ENCODE measurements at places on chromosomes 2 and 18.

DNA sequence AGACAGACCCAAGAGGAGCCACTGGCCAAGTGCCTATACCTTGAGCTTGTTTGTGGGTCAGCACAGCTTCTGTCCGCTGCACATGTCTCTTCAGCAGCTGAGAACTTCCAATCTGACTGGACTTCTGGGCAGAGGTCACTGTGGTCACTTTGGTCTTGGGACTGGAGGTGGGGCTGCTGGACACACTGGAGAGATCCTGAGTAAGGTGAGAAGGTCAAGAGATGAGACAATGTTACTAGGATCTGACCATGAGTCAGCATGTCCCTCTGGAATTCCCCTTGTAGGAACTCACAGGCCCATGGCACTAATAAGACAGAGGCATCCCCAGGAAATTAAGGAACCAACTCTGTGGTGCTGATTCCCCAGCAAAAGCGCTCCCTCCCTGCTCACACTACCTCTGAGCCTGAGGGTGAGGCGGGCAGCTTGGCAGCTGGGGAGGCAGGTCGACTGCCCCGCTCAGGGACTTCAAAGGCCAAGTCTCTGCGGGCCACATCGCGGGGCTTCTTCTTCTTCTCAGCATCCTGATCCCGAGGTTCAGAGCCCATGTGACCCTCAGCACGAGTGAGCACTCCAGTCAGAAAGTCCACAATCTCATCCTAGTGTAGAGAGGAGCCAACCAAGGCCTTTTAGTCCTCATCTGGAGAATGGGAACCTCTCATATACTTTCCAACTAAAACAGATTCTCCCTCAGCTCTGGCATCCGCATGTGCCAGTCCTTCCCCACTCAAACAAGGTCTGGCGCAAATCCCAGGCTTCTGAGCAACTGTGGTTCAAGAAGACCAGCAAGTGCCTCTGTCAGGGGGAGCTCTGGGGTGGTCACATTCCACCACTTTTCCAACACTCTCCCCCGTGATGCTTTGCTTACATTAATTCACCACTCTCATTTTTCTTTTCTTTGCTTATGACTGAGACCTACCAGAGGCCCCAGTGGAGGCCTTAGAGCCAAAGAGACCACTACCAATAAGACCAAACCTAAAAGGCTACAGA is 29.4 kb downstream of the KANSL3 start:
- no peak for DNase-seq

GRCh38 chr2:53786352-53786704 is 425 bp downstream of the ASB3 start:
- peak; percentile 5 for DNase-seq

GRCh38 chr2:46872902-46873603 is 42.6 kb downstream of the MCFD2 start:
- DNase-seq: no peak

DNA sequence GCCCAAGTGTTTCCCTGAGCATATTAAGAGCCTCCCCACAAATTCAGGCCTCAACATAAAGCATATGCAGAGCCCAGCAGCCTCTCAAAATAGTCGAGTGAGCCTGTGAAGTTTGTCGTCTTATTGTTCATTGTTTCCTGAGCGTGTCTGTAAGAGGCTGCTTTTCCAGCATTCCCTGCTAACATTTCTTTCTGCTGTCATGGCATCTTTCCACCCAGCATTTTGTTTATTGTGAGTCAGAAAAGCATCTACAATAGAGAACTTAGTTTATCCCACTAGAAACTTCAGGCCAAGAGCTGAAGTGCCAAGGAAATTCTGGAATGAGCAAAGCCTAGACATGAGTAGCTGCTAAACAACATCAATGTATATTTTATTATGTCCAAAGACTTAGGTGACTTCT is 46.3 kb upstream of the STAM2 start:
- DNase-seq: no peak

DNA sequence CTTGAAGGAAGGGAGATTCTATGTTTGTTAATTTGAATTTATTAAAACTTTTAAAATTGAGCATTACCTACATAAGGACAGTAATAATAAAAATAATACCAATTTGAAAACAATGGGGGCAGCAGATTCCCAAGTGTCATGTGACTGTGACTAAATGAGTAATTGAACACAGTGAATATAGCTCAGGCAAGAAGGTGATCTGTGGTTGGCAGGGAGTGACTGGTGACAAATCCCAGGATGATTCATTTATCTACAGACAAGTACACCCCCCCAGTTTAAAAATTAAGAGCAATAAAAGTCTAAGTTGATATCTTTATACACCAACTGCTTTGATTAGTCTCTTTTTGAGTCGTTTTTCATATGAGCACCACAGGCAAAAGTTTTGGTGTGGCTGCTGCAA is 299.5 kb downstream of the ARHGAP15 start:
- DNase-seq: no peak

- DNase-seq: no peak
These were observed 45.1 kb upstream of the RAB27B start for GRCh38 chr18:54783139-54783538.

GRCh38 chr2:72989770-72990556 is 72.6 kb downstream of the EMX1 start:
- no peak for DNase-seq

GRCh38 chr2:26646986-26647672 is 6.0 kb upstream of the CIB4 start:
- DNase-seq: no peak

- DNase-seq: no peak
These were observed 25.2 kb downstream of the TMEM18 start for GRCh38 chr2:651951-652373.

DNA sequence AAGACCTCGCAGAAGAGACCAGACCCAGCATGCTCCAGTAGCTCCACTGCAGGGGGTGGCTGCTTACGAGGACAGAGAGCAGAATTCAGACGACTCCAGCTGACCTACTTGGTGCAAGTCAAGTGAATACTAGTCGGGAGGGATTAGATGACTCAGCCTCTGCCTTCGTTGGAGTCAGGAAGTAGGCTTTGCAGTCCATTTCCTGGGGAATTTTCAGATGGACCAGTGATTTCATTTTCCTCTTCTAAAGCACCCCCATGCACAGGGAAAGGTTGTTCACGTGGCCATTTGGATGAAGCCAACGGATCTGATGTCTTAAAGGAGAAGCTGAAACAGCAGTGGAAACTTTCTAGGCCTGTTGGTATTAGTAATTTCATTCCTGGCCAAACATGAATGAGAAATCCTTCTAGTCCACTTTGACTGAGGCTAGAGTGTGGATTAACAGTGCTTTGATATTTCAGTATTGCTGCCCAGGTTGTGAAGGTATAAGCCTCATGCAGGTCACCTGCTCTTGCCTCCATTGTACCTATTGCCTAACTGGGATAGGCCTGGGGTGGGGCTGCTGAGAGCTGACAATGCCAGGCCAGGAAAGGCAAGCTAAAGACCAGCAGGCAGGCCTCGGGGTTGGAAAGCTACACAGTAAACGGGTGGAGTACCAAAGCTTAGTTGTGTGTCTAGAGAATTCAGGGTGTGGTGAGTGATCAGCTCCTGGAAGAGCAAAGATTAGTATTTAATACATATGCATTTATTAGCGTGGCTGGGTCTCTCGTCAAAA is 117.6 kb upstream of the FOSL2 start:
- no peak for DNase-seq

- no peak for DNase-seq
These were observed 9.9 kb downstream of the COL3A1 start for GRCh38 chr2:188984065-188984491.

DNA sequence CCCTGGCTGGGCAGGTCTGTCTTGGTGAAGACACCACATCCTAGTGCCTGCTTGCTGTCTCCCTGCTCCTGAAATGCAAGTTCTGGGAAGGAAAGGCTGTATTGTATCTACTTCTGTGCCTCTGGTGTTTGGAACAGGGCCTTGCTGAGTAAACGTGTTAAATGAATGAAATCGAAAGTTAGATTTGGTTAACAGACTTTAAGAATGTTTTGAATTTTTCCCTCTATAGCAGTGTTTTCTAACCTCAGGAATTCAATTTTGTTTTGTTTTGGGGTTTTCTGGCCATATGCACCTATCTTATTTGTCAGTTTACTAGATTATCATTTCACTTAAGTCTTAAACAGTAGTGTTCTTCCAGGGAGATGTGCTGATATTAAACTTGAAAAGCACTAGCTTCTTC is 20.7 kb downstream of the FARP2 start:
- DNase-seq: no peak

GRCh38 chr2:157107460-157107859 is 150.0 kb upstream of the GALNT5 start:
- DNase-seq: no peak

DNA sequence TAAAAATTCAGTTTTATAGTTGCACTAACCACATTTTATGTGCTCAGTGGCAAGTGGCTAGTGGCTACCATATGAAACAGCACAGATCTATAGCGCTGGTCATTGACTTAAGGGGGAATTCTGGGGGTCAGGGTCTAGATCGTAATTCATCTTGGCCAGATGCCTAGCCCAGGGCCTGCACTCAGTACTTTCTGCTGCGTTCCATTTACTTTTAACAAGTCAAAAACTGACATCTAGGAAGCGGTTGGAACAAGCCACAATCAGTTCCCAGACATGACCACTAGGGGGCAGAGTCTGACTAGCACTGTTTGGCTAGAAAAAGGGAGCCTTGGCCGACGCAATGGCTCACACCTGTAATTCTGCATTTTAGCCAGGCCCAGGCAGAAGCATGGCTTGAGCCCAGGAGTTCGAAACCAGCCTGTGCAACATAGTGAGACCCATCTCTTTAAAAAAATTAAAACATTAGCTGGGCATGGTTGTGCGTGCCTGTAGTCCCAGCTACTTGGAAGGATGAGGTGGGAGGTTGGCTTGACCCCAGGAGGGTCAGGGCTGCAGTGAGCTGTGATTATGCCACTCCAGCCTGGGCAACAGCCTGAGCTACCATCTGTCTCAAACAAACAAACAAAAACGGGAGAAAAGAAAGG is 9.0 kb upstream of the TMBIM1 start:
- DNase-seq: peak; percentile 77

DNA sequence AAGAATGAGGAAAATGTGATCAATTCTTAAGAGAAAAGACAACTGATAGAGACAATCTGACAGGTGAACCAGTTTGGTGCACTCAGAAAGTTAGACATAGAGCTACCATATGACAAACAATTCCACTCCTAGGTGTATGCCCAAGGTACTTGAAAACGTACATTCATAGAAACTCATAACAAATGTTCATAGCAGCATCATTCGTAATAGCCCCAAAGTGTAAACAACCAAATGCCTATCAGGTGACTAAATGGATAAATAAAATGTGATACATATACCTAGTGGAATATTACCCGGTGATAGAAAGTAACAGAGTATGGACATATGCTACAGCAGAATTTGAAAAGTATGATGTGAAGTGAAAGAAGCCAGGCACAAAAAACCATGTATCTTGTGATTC is 149.3 kb upstream of the TRIB2 start:
- no peak for DNase-seq

DNA sequence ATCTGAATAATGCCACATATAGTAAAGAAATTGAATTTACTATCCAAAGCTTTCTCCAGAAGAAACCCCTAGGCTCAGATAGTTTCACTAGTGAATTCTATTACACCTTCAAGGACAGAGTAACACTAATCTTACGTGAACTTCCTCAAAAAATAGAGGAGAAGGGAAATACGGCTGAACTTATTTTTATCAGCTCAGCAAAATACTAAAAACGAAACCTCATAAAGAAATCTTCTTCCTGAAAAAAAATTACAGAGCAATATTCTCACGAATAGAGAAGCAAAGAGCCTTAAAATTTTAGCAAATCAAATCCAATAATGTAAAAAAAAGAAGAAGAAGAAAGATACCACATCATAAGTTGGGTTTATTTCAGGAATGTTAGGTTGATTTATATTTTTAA is 14.7 kb downstream of the CAPN13 start:
- no peak for DNase-seq

GRCh38 chr2:232528746-232529460 is 2.9 kb downstream of the CHRND start:
- DNase-seq: no peak

- DNase-seq: no peak
These were observed 96.9 kb downstream of the TANC1 start for GRCh38 chr2:159065313-159065712.

DNA sequence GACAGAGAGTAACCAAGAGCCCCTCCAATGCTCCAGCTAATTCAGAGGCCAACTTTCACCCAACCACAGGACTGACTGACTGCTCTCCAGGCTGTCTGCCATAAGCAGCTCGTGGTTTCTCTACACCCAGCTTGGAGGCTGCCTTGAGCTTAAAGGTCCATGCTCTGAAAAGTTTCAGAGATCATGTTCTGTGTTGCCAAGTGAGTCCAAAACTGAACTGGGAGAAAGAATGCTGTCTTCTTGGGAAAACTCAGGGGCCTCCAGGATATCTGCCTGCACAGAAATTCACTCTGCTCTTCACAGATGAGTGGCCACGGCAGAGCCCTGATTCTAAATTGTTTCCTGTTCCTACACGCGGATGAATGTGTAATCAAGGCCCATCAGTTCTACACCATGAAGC is 51.1 kb downstream of the LPIN2 start:
- no peak for DNase-seq

GRCh38 chr2:121450301-121450700 is 80.4 kb upstream of the RNU4ATAC start:
- DNase-seq: no peak

DNA sequence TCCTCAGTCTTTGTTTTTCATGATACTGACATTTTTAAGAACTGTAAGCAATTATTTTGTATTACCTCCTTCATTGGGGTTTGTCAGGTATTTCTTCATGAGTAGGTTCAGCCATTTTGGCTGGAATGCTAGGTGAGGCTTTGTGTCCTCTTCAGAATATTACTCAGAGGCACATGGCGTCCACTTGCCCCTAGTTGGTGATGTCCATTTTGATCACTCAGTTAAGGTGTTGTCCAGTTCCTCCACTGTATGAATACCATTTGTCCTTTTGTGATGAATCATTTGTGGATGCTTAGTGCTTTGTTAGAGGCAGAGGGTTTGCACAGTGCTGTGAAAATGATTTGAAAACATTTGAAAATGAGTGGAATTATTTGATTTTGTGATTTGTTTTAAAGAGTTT is 4.7 kb downstream of the IL1RL2 start:
- DNase-seq: no peak

DNA sequence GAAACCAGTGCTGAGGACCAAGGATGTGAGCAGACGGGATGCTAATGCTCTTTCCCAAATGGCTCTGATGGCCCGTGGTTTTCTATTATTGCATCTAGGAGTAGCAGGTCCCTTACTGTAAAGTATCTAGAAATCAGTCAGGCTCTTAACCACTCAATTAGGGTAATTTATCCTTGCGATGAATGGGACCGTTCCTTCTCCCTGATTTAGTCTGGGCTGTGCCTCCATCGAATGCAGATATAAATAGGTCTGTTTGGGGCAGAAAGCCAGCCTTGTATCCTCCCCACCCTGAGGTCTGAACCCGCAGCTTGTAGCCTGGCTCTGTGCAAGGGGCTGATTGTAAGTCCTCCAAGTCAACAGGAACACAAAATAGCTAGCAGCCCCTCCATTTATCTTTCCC is 9.5 kb upstream of the SMARCAL1 start:
- no peak for DNase-seq
